ENCODE measurements at places on chromosomes 1 and 21. TPM values are rescaled to one million over a fixed set of nuclear protein-coding genes. Genes with fewer than 3 reads are reported as not detected.

Gene C4BPA
- total RNA-seq, result not detected

DNA sequence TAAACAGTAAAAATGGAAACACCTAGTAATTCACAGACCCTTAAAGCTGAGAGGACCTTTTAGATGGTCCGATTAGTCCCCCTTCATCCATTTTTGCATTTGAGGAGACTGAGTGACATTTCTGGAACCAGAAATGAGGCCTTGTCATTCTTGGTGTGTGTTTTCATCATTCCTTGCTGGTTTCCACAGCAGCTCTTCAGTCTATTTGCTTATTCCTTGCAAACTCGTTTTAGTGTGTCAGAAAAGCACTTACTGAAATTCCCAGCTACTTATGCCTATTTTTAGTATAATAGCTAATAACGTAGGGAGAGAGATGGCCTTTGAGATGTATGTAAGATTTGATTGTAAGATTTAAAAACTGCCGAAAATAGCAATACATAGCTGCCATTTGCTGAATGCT lies 70.9 kb downstream of the VPS13D start:
- DNase-seq, result no peak

- no peak for DNase-seq
Measured at GRCh38 chr1:160880216-160880615, 4.8 kb downstream of the ITLN1 start.

GRCh38 chr1:54849219-54850068 lies 37.6 kb downstream of the DHCR24 start:
- DNase-seq, result no peak

- DNase-seq, result no peak
Measured at GRCh38 chr1:117770981-117771531, 158.4 kb downstream of the GDAP2 start.

- DNase-seq, result no peak
Measured at GRCh38 chr1:156624814-156625435, 5.7 kb downstream of the HAPLN2 start.

DNA sequence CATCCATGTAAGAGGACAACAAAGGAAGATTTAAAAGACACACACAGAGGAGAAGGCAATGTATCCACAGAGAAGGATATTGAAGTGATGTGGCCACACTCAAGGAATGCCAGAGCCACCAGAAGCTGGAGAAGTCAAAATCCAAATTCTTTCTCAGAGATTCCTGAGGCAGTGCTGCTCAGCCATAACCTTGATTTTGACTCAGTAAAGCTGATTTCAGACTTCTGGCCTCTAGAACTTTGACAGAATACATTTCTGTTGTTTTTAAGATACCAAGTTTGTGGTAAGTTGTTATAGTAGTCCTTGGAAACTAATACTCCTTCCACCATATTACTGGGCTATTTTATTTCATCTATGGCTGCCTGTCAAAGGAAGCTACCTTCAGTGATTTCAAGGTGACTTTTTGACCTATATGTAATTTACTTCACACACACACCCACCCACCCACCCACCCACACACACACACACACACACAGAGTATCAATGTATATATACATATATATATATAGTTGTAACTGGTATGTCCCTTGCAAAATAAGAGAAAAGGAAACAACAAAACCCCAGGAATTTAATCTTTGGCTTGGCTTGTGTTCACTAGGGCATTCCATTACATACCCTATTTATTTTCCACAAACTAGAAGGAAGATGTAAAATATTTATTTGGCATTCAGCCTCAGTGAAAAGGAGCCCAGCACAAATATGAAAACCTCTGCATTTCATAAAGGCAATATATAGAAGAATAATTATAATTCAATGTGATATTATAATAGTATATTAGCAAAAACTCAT lies 142.1 kb upstream of the PTGFR start:
- DNase-seq, result no peak

DNA sequence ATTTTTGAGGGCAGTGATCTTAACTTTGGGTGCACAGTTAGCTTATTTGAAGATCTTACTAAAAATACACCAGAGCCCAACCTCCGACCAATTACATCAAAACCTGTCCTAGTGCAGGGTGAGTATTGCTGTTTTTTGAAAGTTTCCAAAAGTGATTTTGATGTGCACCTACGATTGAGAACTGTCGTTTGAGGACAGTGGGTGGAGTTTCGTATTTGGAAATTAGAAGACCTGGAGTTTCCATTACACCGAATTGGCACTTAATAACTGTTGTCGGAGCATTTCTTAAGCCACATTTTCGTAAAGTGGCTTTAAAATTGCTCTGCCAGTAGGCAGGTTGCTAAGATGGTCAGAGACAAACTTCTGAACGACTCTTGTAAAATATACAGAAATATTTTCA lies 1.1 kb downstream of the SOD1 start:
- no peak for DNase-seq

DNA sequence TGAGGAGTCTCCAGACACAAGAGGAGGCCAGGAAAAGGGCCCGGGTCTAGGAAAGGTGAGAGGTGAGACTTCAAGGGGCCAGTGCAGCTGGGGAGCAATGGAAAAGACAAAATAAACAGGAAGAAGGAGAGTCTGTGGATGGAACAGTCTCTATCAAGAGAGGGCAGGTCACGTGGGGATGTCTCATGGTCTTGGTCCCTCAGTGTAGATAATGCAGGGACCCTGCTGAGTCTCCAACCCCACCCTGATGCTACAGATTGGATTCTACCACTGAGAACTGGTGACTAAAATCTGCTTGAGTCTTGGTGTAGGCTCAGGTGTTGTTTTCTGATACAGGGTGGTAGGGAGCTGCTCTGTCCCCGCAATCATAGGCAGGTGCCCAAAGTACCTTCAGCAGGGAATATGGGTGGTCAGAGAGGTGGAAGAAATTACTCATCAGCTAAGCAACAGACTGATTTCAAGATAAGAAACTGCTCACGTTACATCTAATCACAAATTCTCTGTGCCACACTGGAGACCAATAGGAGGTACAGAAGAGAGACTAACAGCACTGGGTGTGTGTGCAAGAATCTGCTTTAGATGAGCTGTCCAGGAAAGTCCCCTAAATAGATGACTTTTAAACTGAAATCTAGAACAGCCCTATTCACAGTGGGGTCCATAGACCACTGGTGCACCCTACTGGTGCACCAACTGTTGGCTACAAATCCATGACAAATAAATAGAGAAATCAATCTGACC lies 101.5 kb upstream of the TLR5 start:
- DNase-seq, result no peak

Gene SPTA1
- total RNA-seq, result not detected

GRCh38 chr1:115655916-115656315 lies 14.1 kb downstream of the VANGL1 start:
- DNase-seq, result no peak

DNA sequence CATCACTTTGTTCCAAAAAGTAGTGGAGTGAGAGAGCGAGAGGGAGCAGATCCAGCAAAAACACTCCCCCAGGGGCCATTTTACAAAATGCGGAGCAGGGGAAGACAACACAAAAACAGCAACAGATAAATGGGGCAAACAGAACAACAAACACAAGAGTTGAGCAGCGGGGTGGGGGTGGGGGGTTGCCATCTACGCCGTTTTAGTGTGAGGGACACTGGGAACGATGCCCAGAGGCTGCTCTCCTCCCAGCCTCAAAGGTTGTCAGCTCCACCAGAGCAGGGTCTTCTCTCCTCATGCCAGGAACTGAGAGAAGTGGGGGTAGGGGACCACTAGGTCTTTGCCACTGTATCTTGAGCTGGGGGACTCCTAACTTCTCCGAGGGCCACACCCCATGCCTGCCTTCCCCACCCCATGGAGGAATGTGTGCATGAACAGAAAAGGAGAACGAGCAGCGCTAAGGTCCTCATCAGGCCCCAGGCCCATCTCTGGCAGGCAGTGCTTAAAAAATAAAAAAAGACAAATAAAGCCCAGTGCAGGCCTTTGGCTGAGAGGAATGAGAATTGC lies 1.3 kb upstream of the PBXIP1 start:
- no peak for DNase-seq

DNA sequence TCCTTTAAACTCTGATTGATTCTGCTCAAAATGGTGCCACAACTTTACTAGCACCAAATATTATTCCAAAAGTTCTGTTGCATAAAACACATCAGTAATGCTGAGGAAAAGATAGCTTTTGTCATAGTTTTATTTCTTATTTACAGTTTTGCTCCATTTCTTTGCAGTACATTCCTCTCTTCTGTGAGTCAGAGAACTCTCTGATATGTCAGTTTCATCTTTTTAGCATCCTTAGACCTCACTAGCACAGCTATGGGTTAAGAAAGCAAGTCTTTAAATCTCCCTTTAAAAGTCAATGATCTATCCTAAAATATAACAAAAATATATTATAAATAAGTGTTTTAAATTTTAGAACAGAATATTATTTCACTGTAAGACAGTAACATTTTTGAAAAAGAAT lies 356.6 kb upstream of the SNX7 start:
- DNase-seq, result no peak

DNA sequence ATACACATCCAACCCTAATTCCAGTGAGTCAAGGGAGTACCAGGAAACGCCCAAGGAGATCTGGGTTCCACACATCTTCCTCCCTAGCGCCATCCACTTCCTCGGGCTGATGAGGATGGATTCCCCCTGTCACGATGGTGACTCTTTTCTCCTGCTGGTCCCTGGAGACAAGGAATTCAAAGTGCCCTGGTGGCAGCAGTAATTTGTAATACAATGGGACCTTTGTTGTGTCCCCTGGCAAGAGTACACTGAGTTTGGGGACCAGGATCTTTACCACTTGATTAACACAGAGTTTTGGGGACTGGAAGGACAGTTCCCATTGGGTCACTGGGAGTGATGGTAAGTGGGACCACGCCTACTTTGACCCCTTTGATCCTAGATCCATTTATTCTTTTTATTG lies 9.4 kb upstream of the JAK1 start:
- DNase-seq, result no peak

Gene KCND3
- total RNA-seq, result not detected

DNA sequence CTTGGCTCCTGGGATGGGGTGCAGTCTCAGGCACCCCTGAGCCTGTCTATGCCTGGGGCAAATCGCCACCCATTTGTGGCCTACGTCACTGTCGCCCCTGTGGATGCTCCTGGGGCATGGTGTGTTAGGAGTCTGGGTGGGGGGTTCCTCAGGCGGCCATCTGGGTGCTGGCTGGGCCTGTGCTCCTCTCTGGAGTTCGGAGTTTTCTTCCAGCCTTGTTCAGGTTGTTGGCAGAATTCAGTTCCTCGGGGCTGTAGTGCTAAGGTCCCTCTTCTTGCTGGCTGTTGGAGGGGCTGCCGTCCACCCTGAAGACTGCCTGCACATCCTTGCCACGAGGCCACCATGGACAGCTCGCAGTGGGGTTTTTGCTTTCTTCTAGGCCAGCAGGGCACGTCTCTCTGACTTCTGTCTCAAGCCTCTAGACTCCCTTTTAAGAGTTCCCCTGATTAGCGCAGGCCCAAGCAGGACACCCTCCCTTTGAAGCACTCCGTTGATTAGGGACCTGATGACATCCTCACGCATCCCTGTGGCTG lies 86.7 kb upstream of the C1orf174 start:
- no peak for DNase-seq

- DNase-seq, result no peak
Measured at GRCh38 chr21:27519361-27519760, 552.5 kb upstream of the ADAMTS5 start.

GRCh38 chr1:64829411-64830029 lies 84.6 kb downstream of the RAVER2 start:
- no peak for DNase-seq

- DNase-seq, result no peak
Measured at GRCh38 chr1:119827010-119827409, 15.8 kb upstream of the REG4 start.
